ENCODE measurements at places on chromosomes 3 and 15.

DNA sequence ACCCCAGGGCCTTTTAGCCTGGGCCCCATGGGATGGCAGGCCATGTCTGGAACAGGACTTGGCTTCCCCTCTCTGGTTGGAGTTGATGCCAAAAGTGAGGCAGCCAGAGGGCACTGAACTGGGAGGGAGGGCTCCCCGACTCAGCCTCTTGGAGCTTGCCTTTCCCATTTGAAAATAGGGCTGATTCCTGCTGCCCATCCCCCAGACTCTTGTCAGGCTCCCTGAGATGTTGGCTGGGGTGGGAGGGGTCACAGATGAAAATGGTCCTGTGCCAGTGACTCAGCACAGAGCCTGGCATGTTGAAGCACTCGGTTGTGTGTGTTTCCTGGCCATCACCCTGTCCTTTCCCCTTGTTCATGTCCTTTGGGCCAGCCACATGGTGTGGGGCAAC, 6.6 kb downstream of the PPCDC start:
- DNase-seq, result no peak

GRCh38 chr3:49518441-49518840, 35.8 kb upstream of the BSN start:
- no peak for DNase-seq

DNA sequence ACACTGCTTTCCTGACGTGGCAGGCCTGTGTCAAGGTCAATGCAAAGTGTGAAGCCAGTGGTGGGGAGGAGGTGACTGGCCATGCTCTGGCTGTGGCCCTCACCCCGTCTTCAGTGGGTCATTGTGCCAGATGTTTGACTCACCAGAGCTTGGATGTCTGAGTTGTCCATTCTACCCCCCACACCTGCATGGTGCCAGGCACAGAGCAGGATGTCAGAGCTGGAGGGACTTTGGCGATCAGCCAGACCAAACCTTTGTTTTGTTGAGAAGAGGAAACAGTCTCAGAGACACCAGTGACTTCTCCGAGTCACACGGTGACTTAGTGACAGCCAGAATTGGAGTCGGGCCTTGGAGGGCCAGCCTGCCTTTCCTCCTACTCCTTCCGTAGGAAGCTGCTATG, 49.5 kb downstream of the SMAD6 start:
- DNase-seq, result no peak

GRCh38 chr3:125141596-125142419, 70.7 kb downstream of the SLC12A8 start:
- DNase-seq, result no peak

GRCh38 chr3:13540297-13540995, 8.5 kb upstream of the FBLN2 start:
- no peak for DNase-seq

All from NCI-H1694 (cell line).